ENCODE measurements at places on chromosomes 11 and 22. TPM values are rescaled to one million over a fixed set of nuclear protein-coding genes. Genes with fewer than 3 reads are reported as not detected.

The EMID1 gene
- 4.9 TPM for total RNA-seq

The SMIM35 gene
- not detected for total RNA-seq

The ISX gene
- 91.1 TPM for total RNA-seq

The SMCO4 gene
- total RNA-seq = 56.8 TPM

- no peak for DNase-seq
These were observed 21.4 kb downstream of the CREB3L1 start for GRCh38 chr11:46298699-46299433.

DNA sequence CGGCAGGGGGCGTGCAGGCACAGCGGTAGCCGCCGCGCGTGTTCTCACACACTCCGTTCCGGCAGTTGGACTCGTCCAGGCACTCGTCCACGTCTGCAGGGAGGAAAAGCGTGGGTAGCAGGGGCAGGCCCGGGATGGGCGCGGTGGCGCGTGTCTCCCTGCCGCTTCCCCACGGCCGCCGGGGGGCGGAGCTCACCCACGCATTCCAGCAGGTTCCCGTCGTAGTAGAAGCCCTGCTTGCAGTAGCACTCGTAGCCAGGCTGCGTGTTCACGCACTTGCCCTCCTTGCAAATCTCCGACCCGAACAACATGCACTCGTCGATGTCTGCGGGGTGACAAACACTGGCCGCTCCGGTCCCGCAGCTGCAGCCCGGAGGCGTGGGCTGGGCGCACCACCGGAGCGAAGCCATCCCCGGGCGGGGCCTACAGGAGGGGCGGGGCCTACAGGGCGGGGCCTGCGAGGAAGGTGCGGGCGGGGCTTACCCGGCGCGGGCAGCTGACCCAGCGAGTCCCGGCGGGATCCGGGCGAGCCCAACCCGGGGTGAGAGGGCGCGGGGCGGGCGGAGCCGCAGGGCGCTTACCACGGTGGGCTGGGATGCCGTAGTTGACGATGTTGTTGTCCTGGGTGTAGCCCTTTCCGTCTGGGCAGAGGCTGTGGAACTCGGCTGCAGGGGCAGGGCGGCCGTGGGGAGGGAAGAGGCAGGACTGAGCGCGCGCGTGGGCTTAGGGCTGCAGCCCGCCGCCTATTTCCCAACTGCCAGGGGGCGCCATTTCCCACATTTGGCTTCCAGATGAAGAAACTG lies 15.6 kb downstream of the SCYL1 start:
- DNase-seq = peak; percentile 95

DNA sequence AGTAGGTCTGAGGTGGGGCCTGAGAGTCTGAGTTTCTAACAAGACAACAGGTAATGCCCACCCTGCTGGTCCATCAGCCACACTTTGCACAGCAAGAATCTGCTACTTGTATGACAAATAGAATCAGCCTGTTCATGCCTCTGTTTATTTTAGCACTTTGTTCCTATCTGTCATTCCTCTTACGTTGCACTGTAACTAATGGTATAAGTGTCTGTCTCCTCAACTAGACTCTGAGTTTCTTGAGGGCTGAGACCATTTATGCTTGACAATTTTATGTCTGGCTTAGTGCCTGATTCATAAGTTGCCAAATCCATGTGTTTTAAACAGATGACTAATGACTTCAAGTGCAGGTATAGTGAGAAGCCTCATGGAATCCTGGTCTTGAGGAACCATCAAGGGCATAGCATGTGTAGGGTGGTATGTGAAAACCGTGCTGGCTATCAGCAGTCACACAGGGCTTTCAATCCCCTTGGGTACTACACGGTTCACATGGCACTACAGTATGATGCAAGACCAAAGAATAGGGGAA lies 209.7 kb downstream of the C11orf91 start:
- no peak for DNase-seq

DNA sequence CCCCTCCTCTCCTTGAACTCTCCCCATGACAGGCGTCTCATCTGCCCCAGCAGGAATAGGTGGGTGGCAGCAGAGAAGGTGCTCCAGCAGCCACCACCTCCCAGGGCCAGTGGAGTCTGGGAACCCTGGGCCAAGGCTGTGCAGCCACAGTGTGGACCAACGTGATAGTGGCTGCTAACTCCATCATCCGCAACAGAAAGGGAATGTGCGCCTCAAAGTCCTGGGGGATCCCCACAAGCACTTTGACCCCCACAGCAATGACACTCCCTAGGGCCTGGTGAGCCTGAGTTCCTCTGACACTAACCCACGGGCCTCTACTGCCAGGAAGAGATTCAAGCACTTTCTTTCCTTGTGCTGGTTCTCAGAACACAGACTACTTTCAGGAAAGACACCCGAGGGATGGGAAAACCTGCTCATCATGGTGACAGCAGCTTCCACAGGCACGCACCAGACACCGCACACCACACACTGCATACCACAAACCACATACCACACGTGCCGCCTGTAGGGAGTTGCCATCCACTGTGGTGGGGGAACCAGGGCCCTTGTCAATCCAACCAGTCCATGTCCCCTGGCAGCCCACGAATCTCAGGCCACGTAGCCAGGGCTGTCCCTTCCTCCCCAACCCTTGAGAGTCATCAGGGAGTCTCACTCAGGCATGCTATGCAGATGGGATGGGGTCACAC lies 3.4 kb upstream of the SLC25A1 start:
- DNase-seq = no peak

DNA sequence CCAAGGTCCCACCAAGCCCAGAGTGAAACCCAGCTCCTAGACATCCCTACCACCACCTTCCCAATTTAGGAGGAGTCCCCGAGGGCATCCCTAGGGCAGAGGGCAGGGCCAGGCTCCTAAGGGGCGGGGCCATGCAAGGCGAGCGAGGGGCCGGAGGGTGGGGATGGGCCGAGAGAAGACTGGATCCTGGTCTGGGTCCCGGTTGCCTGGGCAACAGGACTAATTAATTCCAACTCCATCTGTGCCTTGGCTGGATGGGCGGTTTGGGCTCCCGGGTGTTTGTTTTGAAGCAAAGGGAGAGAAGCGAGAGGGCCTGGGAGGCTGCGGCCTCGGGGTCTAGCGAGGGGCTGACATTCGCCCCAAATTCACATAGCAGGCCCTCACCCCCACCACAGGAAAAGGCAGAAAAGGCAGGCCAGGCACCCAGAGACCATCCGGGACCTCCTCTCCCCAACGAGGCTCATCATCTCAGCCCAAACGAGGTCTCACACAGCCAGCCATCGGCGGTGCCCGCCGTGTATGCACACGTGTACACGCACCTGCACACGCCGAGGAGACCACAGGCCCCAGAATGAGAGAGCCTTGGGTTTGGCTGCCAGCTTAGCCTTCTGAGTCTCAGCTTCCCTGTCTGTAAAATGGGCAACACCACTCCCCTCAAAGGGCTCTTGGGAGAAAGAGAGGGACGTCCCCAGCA lies 23.9 kb downstream of the ELFN2 start:
- DNase-seq = no peak

GRCh38 chr22:33327348-33327860 lies 269.2 kb upstream of the SYN3 start:
- no peak for DNase-seq

GRCh38 chr22:41687901-41688364 lies 734 bp downstream of the SNU13 start:
- peak; percentile 46 for DNase-seq

DNA sequence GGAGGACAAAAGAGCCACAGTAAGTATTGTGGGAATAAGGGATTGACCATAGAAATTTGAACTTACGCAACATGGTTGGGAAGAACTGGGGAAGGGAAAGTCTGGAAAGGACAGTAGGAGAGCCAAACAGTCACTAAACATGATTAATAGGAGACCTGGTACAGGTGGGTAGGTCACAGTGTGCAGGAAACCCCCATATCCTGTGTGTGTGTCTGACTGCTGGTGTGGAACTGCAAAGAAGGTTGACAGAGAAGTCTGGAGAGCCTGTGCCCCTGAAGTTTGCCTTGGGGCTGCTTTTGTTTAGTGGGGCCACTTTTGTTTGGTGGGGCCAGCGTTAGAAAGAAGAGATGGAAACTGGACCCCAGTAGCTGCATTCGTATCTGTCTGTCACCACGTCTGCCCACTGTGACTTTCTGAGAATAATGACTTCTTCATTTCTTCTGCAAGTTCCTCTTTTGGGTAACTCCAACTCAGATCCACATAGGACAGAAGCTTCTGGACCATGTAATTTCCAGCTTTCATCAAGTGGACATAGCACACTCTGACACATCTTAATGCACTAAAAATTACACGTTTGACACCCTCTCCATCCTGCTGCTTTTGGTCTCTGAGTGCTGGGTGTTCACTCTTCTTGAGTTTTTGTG lies 126.8 kb upstream of the RAG2 start:
- no peak for DNase-seq

DNA sequence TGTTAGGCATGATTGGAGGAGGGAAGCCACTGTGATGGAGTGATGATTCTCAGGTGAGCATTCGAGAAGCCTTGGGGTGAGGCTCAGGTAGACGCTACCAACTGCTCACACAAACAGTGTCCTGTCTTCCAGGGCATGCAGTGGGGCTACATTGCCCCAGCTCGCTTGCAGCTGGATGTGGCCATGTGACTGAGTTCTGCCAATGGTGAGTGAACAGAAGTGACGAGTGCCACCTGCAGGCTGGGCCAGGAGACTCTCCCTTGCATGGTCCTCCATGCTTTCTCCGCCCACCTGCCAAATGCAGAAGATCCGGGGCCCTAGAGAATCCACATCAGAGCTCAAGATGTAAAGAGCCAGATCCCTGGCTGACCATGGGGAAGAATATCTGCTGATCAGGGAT lies 195.9 kb downstream of the BCR start:
- no peak for DNase-seq

DNA sequence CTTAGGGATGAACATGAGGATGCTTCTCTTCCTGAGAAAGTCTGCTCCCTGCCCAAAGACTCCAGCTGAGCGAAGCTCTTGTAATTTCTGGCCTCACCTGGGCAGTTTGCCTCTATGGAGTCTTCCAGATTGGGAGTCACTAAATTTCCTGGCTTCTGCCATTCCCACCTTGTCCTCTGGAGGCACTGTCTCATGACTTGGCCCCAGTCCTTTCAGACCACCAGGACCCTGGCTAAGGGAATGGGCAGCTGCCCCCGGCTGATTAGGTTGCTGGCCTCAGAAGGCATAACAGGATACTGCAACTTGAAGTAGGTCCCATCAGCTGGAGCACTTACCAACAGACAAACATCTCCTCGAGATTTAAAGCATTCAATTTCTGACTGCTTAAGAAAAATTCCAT lies 128.1 kb upstream of the SPON1 start:
- no peak for DNase-seq

GRCh38 chr11:114918286-114918685 lies 240.0 kb downstream of the NXPE2 start:
- no peak for DNase-seq

DNA sequence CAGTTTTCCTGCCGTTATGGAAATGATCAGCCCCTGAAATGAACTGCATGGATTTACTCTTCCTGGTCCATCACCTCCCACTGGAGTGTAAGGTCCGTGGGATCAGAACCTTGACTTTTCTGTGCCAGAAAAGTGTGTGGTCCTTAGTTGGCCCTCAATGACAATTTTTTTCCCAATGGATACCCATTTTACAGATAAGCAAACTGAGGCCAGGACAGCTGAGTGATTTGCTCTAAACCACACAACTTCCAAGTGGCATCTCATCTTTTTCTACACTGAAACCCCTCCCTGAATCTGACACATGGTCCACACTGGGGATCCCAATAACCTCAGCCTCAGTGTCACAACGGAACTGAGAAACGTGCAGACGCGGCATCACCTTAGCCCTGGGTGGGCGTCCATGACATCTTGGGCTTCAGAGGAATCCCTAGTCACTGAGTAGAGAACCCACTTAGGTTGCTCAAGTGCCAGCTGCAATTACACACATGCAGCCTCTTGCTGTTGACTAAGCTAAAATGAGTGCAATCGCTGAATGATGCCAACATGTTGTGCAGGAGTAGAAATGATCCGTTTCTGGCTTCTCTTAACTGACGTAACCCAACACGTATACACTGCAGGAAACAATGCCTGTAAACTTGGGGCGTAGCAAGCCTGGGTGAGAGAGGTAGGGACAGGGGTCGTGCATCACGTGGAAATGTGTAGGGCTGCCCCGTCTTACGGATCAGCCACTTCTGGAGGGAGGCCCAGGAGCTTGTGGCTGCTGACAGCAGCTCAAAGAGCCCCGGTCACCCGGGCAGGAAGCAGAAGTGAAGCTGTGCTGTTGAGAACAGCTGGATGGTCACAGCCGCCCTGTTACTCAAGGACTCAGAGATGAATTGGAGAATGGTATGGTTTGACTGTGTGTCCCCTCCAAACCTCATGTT lies 136.3 kb downstream of the SHANK2 start:
- DNase-seq = no peak

GRCh38 chr11:37907436-37908218 lies 1309.6 kb upstream of the RAG2 start:
- DNase-seq = no peak

DNA sequence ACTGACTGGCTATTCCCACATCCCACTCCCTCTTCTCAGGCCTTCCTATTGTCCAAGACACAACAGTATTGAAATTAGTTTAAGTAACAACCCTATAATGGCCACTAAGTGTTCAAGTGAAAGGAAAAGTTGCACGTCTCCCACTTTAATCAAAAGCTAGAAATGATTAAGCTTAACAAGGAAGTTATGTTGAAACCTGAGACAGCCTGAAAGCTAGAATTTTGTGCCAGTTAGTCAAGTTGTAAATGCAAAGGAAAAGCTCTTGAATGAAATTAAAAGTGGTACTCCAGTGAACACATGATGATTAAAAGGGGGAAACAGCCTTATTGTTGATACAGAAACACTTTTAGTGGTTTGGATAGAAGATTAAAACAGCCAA lies 332.7 kb downstream of the CASP12 start:
- no peak for DNase-seq

DNA sequence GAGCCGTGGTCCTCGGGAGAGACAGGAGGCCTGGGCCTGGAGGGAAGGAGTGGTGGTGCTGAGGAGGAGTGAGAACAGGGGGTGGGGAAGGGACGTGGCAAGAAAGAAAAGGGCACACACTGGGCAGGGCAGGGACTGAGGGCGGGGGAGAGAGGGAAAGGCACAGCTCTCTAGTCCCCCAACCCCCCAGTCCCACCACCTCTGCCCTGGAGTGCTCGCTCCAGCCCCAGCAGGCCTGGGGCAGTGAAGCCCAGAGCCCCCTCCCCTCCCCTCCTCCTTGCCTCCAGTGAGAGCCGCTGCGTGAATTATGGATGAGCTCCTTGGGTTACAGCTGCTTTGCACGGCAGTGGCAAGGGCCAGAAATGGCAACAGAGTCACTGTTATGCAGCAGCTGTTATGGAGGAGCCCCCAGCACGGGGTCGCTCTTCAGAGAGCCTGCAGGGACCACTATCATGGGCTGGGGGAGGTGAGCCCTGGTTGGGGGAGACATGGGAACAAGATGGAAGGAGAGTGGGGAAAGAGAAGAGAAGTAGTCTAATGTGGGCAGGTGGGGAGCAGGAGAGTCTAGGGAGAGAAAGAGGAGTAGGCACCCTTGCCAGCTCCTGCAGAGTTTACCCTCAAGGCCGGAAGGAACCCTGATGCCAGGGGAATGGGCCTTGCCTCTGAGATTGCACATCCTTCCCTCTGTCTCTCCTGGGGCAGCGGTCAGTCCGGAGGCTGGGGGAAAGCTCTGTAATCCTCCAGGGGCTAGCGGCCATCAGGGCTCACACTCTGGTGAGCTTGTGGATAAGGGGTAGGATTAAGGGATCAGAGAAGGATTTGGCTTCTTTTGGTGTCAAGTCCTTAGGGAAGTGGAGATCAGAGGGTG lies 3.6 kb downstream of the RTN4RL2 start:
- DNase-seq = no peak

GRCh38 chr22:31173386-31174145 lies 13.6 kb downstream of the RNF185 start:
- DNase-seq = no peak

GRCh38 chr11:87228820-87229219 lies 191.1 kb downstream of the TMEM135 start:
- no peak for DNase-seq
